ENCODE measurements at places on chromosomes 1 and 21. TPM values are rescaled to one million over a fixed set of nuclear protein-coding genes. Genes with fewer than 3 reads are reported as not detected.

VCAM1 gene
- 15.0 TPM for total RNA-seq

CFHR1 gene
- 0.48 TPM for total RNA-seq

F11R gene
- 144 TPM for total RNA-seq

GPR25 gene
- total RNA-seq: not detected

CADM3 gene
- total RNA-seq: 1.3 TPM

TNFAIP8L2 gene
- not detected for total RNA-seq

KCNA2 gene
- under 0.01 TPM for total RNA-seq

SLC22A15 gene
- total RNA-seq: 0.10 TPM

CLCA4 gene
- total RNA-seq: not detected

NEGR1 gene
- 4.9 TPM for total RNA-seq
